Left lobe of liver (tissue), 2 donors: ENCODE measurements at places on chromosomes 7 and 10. TPM values are rescaled to one million over a fixed set of nuclear protein-coding genes. Genes with fewer than 3 reads are reported as not detected.

DNA sequence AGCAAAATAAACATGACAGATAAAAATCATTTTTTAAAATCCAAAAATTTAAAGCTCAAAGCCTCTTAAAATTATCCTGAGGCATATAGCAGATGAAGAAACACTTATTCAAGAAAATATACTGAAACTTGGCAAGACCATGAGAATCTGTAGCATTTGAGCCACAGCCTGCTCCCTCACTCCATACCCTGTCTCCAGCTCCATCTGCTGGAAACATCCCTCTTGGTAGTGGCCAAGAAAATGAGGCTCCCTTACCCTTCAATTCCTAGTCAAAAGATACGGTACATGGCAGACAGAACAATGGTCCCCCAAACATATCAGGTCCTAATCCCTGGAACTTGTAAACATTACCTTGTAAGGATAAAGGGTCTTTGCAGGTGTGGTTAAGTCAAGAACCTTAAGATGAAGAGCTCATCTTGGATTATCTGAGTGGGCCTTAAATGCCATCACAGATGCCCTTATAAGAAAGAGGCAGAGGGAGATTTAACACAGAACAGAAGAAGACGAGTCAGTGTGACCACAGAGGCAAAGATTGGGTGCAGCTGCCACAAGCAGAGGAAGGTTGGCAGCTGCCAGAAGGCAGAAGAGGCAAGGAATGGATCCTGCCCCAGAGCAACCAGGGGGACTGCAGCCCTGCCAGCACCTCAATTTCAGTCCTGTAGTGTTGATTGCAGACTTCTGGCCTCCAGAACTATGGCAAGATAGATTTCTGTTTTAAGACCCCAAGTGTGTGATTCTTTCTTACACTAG is 149.4 kb downstream of the ZNF248 start:
- DNase-seq, result no peak

Gene ACBD7
- not detected for total RNA-seq

- no peak for DNase-seq
These were observed 255.5 kb upstream of the AOAH start for GRCh38 chr7:36979810-36980248.

DNA sequence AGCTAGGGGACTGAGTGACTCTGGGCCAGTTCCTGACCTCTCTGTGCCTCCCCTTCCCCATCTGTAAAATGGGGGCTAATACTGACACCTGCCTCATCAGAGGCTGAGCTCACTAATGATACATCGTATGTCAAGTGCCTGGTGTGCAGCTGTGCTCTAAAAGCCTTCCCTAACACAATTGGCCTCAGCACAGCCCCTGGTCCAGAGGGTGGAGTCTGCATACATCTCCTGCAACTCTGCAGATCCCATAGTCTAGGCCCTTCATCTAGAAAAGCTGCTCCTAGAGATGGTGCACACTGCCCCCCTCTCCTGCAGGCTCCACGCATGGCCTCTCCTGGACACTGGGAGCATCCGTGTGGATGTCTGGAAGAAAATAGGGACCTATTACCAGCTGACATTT is 255.0 kb downstream of the RPS24 start:
- no peak for DNase-seq

Gene HTRA1
- 83.1 TPM for total RNA-seq

- no peak for DNase-seq
These were observed 15.1 kb downstream of the TTYH3 start for GRCh38 chr7:2646680-2647571.

GRCh38 chr10:80518807-80519360 is 18.8 kb upstream of the SH2D4B start:
- no peak for DNase-seq

Gene CYP3A5
- total RNA-seq, result 564 TPM

DNA sequence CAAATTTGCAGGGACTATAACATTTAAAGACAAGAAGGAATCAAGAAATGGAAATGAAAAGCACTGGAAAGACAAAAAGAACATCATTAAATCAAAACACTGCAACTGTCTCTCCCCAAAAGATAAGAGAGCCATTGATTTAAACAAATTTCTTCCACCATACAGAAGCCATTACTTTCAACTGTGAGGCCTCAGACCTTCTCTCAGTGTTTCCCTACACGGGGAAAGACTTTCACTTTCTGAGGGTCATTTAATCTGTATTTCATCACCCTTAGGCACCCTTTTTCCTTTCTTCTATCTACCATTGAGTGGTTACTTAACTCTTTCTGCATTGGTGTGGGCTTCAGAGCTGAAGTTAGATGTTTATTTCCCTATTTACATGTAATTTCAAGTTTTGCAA is 47.5 kb downstream of the CCDC172 start:
- no peak for DNase-seq

Gene CRTAC1
- 0.28 TPM for total RNA-seq

Gene FRMD4A
- 13.8 TPM for total RNA-seq

Gene CLEC5A
- 0.18 TPM for total RNA-seq

Gene GPR158
- total RNA-seq, result not detected

GRCh38 chr7:38669965-38670520 is 38.9 kb upstream of the AMPH start:
- DNase-seq, result no peak

Gene OR2A7
- 1.9 TPM for total RNA-seq

DNA sequence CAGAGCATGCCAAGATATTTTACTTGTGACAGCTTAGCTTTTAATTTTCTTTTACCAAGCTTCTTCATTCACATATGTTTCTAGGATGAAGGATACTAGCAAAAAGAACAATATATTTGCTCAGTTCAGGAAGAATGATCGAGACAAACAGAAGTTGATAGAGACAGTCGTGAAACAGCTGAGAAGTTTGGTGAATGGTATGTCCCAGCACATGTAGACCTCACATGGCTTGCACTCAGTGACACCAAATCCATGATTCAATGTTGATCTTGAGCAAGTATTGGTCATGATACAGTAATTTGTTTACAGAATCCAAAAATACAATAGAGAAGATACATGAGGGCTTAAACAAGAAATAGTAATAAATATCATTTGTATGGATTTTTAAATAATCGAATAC is 2.5 kb upstream of the CYP26C1 start:
- DNase-seq, result no peak

- no peak for DNase-seq
These were observed 317.8 kb downstream of the SNX13 start for GRCh38 chr7:17622451-17622850.

DNA sequence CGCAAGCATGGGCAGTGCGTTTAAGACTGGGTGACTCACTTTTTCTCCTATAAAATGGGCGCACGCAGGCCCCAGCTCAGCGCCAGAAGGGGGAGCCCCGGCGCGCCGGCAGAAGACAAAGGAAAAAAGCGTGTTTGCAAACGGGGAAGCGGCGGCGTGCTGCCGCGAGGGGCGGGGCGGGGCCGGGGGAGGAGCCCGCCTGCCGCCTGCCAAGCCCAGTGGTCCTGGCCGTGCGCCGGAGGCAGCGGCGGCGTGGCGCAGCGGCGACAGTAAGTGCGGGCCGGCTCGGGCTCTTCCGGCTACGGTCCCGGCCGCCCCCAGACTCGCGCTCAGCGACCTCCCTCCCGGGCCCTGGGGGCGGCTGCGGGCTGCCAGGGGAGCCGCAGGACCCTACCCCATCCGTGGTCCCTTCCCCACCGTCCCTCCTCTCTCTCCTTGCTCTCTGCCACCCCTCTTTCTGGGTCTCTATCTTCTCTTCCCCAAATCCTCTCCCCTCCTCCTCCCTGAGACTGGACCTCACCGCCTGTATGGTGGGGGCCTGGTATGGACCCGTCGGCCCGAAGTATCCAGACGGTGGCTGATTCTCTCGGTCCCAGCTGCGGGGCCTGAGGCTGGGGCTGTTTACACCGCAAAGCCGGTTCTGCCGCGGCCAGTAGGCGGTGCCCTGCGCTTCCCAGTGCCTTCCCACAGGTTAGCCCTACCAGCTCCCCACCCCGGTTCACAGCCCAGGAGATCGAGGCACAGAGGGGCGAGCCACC is at the start of gene SLC29A3:
Gene SLC29A3, plus strand, starts transcription at position 218 of the 758 bp plus-strand sequence. Its CDS starts 51 bp downstream, at position 269.
- DNase-seq, result peak; percentile 84

GRCh38 chr7:85529201-85529600 is 342.3 kb upstream of the SEMA3D start:
- DNase-seq, result peak; percentile 74

Gene STEAP2
- total RNA-seq, result 0.81 TPM

DNA sequence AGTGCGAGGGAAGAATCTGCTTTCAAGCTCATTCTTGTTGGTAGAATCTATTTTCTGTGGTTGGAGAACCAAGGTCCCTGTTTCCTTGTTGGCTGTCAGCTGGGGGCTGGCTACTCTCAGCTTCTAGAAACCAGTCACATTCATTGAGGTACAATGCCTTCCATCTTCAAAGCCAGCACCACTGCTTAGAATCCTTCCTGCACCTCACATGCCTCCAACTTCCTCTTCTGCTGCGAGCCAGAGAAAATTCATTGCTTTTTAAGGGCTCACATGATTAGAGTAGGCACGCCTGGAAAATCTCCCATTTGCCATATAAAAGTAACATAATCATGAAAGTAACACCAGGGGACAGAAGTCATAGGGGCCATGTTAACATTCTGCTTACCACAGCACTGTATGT is 28.7 kb downstream of the TES start:
- no peak for DNase-seq

DNA sequence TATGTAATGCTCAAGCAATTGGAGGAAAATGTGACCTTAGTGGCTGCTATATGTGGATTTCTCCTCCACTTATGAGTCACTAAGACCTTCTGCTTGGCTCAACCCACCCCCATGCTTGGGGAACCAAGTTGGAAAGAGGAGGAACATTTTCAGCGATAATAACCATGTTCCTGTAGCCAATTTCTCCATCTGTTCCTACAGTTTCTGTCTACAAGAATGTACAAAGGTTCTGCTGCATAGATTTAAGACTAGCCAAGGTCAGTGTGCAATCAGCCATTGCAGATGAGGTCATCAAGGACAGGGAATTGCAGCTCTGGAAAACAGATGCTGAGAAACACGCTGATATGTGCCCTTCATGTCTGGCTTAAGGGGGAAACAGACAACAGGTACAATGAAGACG is 5.6 kb upstream of the NRCAM start:
- DNase-seq, result no peak

DNA sequence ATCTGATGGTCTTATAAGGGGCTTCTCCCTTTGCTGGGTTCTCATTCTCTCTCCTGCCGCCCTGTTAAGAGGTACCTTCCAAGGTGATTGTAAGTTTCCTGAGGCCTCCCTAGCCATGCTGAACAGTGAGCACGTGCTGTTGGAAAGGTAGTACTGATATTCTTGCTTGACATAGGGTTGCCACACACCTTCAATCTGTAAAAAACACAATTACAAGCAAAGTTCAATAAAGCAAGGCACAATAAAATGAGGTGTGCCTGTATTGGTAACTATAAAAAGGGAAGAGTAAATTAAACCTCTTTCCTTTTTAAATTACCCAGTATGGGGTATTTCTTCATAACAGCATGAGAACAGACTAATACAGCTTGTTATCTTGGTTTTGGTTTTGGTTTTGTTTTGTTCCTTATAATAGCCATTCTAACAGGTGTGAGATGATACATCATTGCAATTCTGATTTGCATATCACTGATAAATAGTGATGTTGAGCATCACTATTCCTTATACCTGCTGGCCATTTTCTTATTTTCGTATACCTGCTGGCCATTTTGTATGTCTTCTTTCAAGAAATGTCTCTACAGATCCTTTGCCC is 164.9 kb upstream of the TRIM24 start:
- no peak for DNase-seq

Gene SFTPD
- 0.73 TPM for total RNA-seq

DNA sequence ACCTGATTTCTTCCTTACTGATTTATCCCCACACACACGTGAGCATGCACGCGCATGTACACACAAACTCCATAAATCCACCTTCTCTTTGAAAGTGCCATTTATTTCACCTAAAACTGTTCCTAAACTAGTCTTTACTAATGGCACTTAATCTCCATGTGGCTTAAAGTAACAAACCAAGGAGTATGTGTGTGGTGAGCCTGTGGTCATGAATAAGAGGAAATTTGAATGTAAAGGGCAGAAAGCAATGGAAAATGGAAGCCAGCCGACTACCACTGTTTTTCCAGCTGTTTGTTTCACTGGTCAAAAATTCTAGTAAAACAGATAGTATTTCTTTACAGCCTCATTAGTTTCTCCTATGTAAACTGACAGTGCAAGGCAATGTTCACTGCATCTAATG is 23.8 kb downstream of the SEMA3C start:
- no peak for DNase-seq

- DNase-seq, result no peak
These were observed 6.1 kb upstream of the SLC29A4 start for GRCh38 chr7:5276611-5277010.

- DNase-seq, result no peak
These were observed 63.6 kb downstream of the ARHGAP22 start for GRCh38 chr10:48541144-48541795.

GRCh38 chr10:22246680-22247391 is 29.0 kb upstream of the EBLN1 start:
- DNase-seq, result no peak

DNA sequence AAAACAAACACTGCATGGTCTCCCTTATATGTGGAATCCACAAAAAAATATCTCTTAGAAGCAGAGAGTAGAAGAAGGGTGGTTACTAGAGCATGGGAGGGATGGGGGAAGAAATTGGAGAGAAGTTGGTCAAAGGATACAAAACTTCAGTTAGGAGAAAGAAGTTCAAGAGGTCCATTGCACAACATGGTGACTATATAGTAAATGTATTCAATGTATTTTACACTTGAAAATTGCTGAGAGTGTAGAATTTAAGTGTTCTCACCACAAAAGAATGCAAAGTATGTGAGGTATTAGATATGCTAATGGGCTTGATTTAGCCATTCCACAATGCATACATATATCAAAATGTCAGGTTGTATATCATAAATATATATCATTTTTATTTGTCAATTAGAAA is 232.0 kb upstream of the CELF2 start:
- DNase-seq, result no peak

DNA sequence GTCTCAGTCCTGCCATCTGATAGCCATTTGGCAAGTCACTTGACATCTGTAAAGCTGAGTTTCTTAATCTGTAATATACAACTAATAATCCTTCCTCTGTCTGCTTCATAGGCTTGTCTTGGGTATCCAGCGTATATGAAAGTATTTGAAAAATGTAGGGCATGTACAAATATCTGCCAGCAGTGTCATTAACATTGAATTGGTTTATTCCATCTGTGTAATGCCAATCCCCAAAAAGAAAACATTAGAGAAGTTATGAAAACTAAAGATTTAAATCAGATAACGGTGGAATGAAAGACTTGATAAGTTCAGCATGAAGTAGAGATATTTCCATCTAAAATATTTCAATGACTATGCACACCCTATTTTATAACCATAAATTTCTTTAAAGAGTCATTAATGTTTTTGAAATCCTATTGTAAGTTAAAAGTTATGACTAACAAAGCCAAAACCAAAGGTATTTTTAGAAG is 9.8 kb upstream of the RTKN2 start:
- no peak for DNase-seq

- peak; percentile 82 for DNase-seq
These were observed at the start of the genes ACTR3C and LRRC61 for GRCh38 chr7:150322833-150323681. ACTR3C (minus strand) TSS chr7:150323545; CDS start chr7:150295296, 28,249 bp downstream. LRRC61 (plus strand) TSS chr7:150323355; CDS start chr7:150336862, 13,507 bp downstream.

Gene BMPER
- 6.9 TPM for total RNA-seq

GRCh38 chr7:40972426-40972825 is 730.5 kb downstream of the INHBA start:
- no peak for DNase-seq

GRCh38 chr7:130669085-130669700 is 645 bp upstream of the COPG2 start:
- DNase-seq, result no peak

Gene GARIN1A
- 0.38 TPM for total RNA-seq

Gene CLCN1
- total RNA-seq, result not detected
